ENCODE measurements at places on chromosomes 2 and 18. TPM values are rescaled to one million over a fixed set of nuclear protein-coding genes. Genes with fewer than 3 reads are reported as not detected.
A peak's percentile ranks its signal among the peaks of the same experiment; 100 is the strongest.

GRCh38 chr2:69827796-69828540 lies 1.5 kb upstream of the GMCL1 start:
- no peak for DNase-seq

DNA sequence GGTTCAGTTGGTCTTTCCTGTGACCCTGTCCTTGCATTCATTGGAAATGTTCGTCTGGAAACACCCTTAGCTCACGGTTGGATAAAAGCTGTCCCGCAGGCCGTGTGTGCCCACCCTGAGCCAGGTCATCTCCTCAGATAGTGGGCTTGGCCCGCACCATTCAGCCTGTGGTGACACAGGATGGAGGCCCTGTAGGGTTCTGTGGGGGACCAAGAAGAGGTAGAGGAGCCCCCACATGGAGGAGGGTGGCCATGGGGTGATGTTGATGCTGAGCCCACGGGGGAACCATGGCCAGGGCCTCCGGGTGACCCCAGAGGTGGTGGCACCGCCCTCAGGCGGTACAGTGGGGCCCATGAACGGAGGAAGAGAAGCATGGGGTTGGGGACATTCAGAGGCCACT lies 62.7 kb downstream of the ASAP2 start:
- no peak for DNase-seq

DNA sequence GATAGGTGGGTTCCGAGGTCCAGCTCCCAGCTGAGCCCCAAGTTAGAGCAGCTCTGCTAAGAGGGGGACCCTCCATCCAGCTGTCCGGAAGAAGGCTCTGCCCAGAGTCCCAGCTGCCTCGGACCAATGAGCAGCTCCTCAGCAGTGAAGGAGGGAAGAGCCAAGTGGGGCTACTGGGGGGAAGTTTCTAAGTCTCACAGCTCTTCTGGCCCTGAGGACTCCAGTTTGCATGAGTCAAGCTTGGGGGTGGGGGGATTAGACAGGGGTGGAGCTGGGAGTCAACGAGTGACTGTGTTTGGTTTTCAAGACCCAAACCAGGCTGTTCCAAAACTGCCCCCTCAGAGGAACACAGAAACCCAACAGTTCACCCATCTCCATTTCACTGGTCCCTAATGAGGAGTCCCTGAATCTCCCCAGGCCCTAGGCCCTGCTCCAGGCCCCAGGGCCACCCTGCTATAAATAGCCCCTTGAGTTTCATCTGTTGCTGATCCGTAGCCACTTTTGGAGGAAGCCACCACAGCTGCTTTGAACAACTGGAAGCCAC lies 100.9 kb downstream of the TNS1 start:
- peak; percentile 40 for DNase-seq

DNA sequence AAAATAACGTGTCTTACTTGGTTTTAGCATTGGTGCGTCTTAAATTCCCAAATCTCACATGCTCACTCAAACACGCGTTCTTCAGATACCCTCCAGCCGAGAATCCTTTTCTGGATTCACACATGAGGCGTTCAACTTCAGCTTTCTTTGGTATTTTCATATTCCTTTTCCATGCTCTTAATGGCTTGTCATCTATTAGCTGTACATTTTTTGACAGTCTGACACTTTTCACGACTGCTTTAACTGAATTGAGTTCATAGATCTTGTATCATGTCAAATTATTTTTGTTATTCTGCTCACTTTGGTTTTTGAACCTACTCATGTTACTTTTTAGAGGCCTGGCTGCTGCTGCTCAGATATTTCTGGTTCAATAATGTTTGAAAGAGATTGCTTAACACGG lies 59.0 kb downstream of the INPP5D start:
- DNase-seq = no peak

- DNase-seq = peak; percentile 26
Measured at GRCh38 chr2:196088203-196088602, 19.6 kb upstream of the DNAH7 start.

DNA sequence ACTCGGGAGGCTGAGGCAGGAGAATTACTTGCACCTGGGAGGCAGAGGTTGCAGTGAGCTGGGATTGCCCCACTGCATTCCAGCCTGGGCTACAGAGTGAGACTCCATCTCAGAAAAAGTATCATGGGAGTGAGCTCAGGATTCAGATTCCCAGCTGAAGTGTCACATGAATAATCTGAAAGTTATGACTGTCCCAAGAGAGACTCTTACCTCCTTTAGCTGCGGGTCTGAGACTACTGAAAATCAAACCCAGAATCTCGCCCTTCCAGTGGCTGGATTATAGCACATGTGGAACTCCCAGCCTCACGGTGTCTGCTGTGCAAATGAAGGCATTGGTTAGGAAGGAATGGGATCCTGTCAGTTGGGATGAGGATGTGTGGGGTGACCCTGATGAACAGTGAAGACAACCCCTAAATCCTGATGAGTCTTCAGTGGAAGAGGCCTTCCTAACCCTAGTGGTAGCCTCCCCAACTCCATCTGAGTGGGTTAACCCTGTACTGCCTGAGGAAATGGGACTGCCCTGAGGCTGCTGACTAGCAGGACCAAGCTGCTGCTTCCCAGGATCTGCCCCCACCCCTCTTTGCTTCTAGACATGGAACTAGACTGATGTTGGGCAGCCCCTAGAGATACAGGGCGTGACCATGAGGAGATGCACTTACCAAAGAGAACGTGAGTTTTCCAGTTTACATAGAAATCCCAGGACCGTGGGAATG lies 16.5 kb downstream of the BOK start:
- DNase-seq = no peak

- DNase-seq = peak; percentile 73
Measured at GRCh38 chr2:21559351-21559750, 435.6 kb downstream of the TDRD15 start.

- no peak for DNase-seq
Measured at GRCh38 chr2:241822264-241822623, 13.3 kb downstream of the NEU4 start.

The NEU2 gene
- not detected for total RNA-seq

The TMEFF2 gene
- total RNA-seq = 0.12 TPM

DNA sequence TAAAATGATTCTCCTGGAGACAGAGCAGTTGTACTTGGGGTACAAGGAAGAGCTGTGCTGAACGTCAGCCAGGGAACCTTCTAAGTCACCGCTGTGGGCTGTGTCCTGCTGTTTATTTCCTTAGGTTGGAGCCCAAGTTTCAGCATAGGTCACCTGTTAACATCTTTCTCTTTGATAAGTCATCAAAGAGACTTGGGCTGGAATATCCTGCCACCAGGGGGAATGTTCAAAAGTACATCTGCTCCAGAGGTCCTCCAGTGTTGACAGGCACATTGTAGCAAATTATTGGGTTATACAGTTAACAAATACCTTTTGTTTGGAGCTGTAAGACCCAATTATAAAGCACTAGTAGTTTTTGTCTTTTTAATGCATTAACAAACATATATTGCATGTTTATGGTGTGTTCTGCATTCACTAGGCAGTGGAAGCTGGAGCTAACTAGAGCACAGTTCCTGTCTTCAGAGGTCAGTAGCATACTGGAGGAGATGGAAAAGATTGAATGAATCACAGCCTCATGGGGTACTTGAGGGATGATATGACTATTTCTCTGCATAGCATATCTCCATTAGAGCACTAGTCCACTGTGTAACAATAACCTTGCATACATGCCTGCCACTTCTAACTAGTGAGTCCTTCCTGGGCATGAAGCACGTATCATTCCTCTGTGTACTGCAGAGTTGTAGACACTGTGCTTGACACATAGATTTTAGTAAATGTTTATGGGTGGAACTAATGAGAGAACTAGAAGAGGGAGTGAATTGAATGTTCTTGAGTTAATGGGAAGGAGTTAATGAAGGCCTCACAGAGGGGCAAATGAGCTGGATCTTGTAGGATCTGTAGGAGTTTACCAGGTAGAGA lies 182.1 kb downstream of the AGAP1 start:
- peak; percentile 50 for DNase-seq

The CHST9 gene
- not detected for total RNA-seq

- DNase-seq = no peak
Measured at GRCh38 chr2:143823876-143824275, 694.7 kb downstream of the ARHGAP15 start.

GRCh38 chr2:126793885-126794613 lies 104.6 kb upstream of the TEX51 start:
- no peak for DNase-seq

DNA sequence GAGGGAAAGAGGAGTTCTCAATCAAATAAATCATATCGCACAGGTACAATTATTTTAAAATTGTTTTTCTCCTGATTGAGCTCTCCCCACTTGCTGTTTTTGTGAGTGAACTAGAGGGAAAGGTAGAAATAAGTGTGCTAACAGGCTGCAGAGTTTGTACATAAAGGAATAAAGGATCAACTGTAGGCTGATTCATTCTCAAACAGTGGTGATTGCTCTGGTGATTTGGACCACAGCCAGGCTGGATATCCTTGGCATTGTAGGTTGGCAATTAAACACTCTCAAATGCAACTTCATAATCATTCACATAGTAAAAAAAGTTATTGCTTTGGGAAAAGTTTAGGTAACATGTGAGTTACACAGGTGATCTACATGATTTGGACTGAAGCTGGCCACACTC lies 29.8 kb downstream of the LRP1B start:
- DNase-seq = peak; percentile 0

DNA sequence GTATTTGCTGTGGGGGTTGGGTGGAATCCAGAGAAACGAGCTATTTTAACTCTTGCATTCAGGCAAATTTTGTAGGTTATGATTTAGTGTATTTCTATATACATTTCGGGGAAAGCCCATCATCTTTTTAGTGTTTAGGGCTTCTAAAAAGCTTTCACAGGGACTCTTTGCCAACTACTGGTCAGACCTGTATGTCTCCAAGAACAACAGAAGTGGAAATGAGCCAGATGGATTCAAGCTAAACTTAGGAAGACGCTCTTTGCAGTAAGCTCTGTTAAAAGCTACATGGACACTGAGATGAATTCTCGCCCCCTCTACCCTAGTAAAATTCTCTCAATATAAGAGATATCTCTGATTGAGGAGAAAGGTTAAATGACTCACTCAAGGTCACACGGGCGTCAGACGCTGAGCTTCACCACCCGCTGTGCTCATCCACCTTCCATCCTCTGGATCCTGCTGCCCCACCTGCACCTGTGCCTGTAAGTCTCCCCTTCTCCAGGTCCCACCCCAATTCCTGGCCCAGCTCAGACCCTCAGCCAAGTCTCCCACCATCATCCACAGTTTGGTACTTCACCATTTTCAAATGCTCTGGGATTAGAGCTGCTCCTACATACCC lies 85.6 kb downstream of the MARCHF4 start:
- DNase-seq = no peak

- DNase-seq = no peak
Measured at GRCh38 chr2:231321556-231322334, 73.8 kb upstream of the B3GNT7 start.

The NOL4 gene
- total RNA-seq = not detected

The ITM2C gene
- 86.5 TPM for total RNA-seq

- no peak for DNase-seq
Measured at GRCh38 chr2:73986085-73986681, 1.5 kb downstream of the TET3 start.

GRCh38 chr2:223056701-223057418 lies 4.9 kb downstream of the KCNE4 start:
- DNase-seq = no peak

DNA sequence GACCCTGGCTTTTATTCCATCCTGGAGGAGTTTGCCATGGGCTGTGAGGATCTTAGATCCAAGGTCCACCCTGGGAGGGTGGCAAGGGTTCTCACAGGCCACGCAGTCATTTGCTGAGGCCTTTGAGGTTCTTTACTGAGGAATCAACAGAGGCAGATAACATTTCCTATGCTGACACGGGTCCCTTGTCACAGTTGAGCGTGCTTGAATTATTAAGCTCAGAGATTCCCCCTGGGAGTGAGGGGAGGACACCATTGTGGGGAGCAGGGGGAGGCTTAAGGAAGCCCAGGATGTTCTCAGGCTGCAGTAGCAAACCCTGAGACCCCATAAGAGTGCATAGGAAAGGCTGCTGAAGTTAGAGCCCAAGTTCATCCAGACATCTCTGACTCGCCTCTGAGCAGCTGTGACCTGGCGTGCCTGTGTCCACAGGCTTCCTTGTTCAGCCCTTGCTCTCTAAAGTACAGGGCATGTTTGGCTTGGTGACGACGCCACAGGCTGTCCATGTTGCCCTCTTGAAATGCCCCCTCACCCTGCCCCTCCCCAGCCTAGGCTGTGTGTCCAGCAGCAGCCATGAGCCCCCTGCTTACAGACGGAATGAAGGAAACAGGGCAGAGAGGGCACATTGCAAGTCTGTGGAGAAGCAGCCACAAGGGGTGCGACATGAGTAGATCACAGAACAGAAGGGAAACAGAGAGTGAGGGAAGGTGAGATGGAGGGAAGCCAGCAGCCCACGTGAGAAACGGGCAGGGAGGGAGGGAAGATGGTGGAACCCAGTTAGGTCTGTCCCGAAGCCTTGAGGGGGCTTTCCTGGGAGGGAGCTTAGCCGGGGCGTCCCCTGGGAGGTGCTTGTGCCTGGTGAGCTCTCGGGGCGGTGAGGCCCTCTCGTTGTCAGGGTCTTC lies 34.0 kb downstream of the NAPG start:
- DNase-seq = no peak

The USP34 gene
- 60.7 TPM for total RNA-seq

GRCh38 chr2:54206596-54206995 lies 49.4 kb downstream of the TSPYL6 start:
- DNase-seq = peak; percentile 46

- no peak for DNase-seq
Measured at GRCh38 chr18:36025025-36025424, 42.3 kb downstream of the RPRD1A start.

DNA sequence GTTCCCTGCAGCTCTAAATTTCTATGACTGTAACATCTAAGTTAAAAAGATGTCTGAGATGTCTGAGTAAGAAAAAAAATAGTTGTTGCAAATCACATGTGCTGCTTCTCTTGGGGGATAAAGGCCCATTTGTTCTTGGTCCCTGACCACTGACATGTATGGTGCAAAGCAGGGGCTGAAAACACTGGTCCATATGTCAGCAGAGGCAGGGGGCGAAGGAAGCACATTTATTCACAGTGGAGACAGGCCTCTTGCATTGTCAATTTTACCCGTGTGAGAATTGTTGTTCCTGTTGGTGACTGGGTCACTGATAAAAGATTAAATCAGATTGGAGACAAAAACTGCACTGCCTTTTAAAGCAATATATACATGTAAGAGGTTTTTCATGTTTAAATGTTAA lies 38.8 kb downstream of the PRKCE start:
- DNase-seq = no peak

The DSG3 gene
- total RNA-seq = not detected

The SLC9A4 gene
- total RNA-seq = not detected

The EFHD1 gene
- 1.7 TPM for total RNA-seq

The IL36G gene
- total RNA-seq = not detected

DNA sequence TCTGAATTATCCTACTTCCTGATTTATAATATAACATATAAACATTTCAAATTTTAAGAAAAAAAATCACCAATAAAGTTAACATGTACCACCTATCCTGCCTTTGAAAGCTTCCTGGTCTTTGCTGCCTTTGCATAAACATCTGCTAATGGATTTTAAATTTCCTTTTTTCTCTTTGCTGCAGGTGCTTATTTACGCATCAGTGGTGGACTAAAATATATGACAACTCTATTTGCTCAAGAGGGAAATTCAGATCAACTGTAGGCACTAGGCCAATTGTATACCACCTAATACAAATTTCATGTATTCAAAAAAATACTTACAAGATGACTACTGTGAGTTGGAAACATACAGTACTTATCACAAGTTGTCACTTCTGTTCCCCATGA lies 57.2 kb downstream of the RAD51AP2 start:
- no peak for DNase-seq
